ENCODE measurements at places on chromosomes 5 and 9. TPM values are rescaled to one million over a fixed set of nuclear protein-coding genes. Genes with fewer than 3 reads are reported as not detected.

DNA sequence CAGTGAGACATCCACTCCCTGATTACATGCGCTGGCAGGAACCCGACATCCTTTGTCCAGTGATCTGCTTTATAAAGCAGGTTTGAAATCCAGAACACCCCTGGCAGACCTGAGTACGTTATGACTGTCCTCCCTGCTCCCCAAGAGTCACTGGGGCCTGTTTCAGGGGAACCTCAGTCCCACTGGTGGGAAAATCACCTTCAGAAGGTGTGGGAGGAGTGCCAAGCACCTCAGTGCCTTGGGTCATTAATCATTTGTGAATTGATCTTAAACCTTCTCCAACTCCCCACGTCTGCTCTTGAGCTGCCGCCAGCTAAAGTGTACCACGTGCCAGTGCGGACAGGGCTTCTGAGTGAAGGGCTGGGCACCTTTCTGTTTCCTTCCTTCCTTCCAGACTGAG lies 16.2 kb downstream of the SLC6A3 start:
- H3K27ac ChIP-seq = no peak overlapping the region
- no peak for DNase-seq
- no peaks in the 10 kb centered on the region for H3K36me3 ChIP-seq
- no peaks in the 10 kb centered on the region for H3K27me3 ChIP-seq
- H3K4me1 ChIP-seq = no peaks in the 10 kb centered on the region

- H3K4me3 ChIP-seq = no peak overlapping the region
- DNase-seq = peak; percentile 68
- H3K27ac ChIP-seq = no peak overlapping the region
- H3K4me1 ChIP-seq = peaks cover 13% of the 10 kb centered on the region
- no peaks in the 10 kb centered on the region for H3K36me3 ChIP-seq
Observed at GRCh38 chr5:131932235-131932634, 13.2 kb downstream of the MEIKIN start.

DNA sequence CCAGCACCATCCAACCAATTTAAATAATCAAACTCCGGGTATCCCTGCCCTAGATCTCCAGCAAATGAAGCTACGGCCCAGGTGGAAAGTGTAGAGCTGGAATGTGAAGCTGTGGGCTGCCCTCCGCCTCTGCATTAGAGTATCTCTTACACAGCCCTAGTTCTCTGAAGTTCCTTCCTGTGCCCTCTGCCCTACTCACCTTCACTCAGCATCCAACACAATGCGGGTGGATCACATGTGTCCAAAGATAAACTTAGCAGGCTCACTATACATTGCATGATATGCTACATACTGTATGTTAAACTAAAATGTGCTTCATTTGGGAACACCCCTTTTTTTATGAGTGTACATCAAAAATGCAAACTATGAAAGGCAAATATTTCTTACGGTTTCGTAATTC lies 70.0 kb upstream of the RAD23B start:
- DNase-seq = no peak
- H3K27me3 ChIP-seq = no peaks in the 10 kb centered on the region
- no peak overlapping the region for H3K4me3 ChIP-seq
- peaks cover 10% of the 10 kb centered on the region for H3K4me1 ChIP-seq

DNA sequence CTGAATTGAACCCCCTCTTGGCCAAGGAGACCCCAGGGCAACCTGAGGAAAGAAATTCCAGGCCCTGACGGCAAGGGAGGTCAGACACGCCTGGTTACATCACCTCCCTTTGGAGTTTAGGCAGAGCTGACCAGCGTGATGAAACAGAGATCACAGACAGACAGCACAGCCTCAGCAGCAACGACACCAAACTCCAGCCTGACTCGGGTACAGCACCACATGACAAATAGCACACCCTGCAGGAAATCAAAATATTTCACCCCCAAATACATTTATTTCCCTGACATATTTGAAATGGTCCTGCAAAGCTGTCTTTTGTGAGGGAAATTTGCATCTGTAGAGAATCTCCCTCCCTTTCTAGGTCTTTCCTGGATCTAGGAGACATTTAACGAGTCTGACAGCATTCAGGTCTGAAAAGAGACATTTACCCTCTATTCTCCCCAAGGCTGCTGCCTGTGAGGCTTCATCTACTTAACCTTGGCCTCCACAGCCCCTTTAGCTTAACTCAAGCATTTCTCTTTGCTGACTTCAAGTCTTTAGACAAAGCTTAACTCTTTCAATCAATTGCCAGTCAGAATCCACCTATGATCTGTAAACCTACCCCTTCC lies 2.6 kb downstream of the QSOX2 start:
- DNase-seq = peak; percentile 38
- 0 out of 2 replicates have a peak, but pooled peaks cover 8% of the 10 kb centered on the region for H3K27me3 ChIP-seq
- peak overlapping the region; percentile 84 for H3K4me3 ChIP-seq
- H3K27ac ChIP-seq = no peak overlapping the region
- peaks cover 21% of the 10 kb centered on the region for H3K4me1 ChIP-seq

GRCh38 chr9:72926506-72926905 lies 26.3 kb downstream of the ALDH1A1 start:
- no peaks in the 10 kb centered on the region for H3K4me1 ChIP-seq
- no peak overlapping the region for H3K27ac ChIP-seq
- no peak for DNase-seq
- H3K27me3 ChIP-seq = no peaks in the 10 kb centered on the region

DNA sequence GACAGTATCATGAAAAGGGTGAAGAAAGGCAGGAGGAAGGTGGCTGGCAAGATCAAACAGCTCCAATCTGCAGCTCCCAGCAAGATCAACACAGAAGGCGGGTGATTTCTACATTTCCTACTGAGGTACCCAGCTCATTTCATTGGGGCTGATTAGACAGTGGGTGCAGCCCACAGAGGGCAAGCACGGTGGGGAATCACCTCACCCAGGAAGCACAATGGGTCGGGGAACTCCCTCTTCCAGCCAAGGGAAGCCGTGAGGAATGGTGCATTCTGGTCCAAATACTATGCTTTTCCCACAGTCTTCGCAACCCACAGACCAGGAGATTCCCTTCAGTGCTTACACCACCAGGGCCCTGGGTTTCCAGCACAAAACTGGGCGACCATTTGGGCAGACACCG lies 66.8 kb downstream of the CAMSAP1 start:
- no peaks in the 10 kb centered on the region for H3K27me3 ChIP-seq
- no peak overlapping the region for H3K4me3 ChIP-seq
- H3K27ac ChIP-seq = no peak overlapping the region
- H3K4me1 ChIP-seq = peaks cover 17% of the 10 kb centered on the region
- DNase-seq = no peak
- H3K36me3 ChIP-seq = no peaks in the 10 kb centered on the region

DNA sequence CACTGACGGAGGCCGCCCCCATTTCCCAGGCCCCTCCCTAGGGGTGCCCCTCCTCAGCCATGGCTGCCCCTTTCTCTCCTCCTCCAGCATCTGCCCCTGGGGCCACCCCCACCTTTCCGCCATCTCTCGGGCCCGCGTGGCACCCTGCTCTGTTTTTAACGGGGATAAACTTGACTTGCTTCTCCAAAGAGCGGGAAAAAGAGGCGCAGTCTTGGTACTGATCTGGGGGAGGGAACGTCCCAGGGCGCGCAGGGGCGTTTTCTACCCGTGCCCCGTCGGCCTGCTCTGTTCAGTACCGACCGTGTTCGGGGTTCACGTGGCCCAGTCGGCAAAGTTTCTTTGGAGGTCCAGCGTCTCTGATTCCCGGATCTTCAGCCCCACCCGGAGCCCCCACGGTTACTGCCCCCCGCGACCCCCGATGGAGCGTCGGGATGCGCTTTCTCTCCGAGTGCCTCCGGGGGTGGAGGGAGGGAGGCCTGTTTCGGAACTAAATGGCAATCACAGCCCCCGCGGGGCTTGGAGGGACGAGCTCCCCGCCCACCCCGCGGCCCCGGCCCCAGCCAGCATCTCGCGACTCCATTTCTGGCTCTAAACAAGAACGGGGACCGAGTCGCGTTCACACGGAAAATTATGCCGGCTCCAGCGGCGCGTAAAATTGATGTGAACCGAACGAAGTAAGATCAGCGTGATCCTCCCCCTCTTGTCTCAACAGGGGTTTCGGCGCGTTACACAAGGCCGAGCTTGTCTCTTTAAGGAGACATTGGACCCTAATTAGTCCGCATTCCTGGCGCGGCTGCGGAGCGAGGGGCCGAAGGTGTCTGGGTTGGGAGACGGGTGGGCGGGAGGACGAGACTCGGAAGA lies 1.1 kb upstream of the TLE4 start:
- H3K36me3 ChIP-seq = no peaks in the 10 kb centered on the region
- H3K27me3 ChIP-seq = no peaks in the 10 kb centered on the region
- peak overlapping the region; percentile 97 for H3K27ac ChIP-seq
- DNase-seq = peak; percentile 89

GRCh38 chr9:33244137-33244784 lies 4.3 kb downstream of the SPINK4 start:
- no peaks in the 10 kb centered on the region for H3K27me3 ChIP-seq
- H3K27ac ChIP-seq = no peak overlapping the region
- H3K4me1 ChIP-seq = no peaks in the 10 kb centered on the region
- H3K4me3 ChIP-seq = no peak overlapping the region
- no peak for DNase-seq
- no peaks in the 10 kb centered on the region for H3K36me3 ChIP-seq

- no peak for DNase-seq
- H3K36me3 ChIP-seq = no peaks in the 10 kb centered on the region
- no peaks in the 10 kb centered on the region for H3K27me3 ChIP-seq
- H3K27ac ChIP-seq = no peak overlapping the region
- no peak overlapping the region for H3K4me3 ChIP-seq
Observed at GRCh38 chr9:131728961-131729360, 10.9 kb downstream of the RAPGEF1 start.

GRCh38 chr9:68793605-68794343 lies 88.7 kb downstream of the PIP5K1B start:
- H3K27me3 ChIP-seq = no peaks in the 10 kb centered on the region
- no peak for DNase-seq
- H3K4me3 ChIP-seq = no peak overlapping the region
- no peak overlapping the region for H3K27ac ChIP-seq

DNA sequence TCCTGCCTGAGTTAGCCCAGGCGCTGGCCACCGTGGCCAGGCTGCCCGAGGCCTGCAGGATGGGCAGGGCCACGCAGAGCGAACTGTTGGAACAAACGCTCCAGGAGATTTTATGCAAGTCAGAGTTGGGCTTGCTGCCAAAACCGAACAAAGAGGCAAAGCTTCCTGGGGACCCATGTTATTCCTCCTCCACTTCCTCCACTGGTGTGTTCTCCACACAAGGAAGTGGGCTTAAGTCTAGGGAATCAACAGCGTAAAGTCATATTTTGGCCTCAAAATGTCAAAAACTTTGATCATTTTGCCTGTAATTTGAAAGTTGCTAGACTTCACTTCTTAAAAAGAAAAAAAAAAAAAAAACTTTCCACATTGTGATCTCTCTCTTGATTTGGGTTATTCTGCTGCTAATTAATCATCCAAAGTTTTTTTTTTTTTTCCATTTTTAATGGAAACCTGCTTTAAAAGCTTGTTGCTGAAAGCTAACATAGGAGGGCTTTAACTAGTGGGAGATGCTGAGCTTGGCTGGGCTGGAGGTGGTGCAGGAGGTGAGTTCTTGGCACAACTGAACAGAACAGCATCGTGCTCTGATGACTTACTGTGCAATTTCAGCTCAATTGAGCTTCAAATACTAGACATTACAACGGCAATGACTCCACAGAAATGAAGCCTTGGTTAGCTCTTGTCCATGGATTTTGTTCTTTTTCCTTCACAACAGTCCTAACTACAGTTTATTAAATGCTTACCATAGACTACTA lies 73.0 kb downstream of the PTPDC1 start:
- no peak for DNase-seq
- H3K27ac ChIP-seq = no peak overlapping the region
- no peaks in the 10 kb centered on the region for H3K4me1 ChIP-seq
- H3K4me3 ChIP-seq = no peak overlapping the region
- H3K36me3 ChIP-seq = no peaks in the 10 kb centered on the region
- no peaks in the 10 kb centered on the region for H3K27me3 ChIP-seq

DNA sequence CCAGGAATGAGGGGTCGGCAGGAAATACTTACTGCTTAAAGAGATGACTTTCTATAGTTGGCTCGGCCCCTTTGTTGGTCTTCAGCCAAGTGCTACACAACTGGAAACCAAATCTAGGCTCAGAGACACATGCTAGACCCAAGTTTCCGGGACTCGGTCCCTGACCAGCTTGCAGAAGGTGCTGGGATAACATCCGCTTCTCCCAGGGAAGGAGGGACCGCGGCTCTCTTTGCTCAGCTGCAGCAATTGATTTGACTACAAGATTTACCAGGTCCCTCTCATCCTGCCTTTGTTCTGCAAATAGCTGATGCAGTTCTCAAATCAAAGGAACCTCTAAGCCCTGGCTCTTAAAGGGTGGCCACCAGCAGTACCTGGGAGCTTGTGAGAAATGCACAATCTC lies 314.7 kb downstream of the MLLT3 start:
- H3K4me3 ChIP-seq = no peak overlapping the region
- H3K27me3 ChIP-seq = no peaks in the 10 kb centered on the region
- H3K27ac ChIP-seq = no peak overlapping the region
- H3K36me3 ChIP-seq = no peaks in the 10 kb centered on the region

- peaks cover 18% of the 10 kb centered on the region for H3K4me1 ChIP-seq
- peaks cover 70% of the 10 kb centered on the region for H3K27me3 ChIP-seq
- H3K27ac ChIP-seq = no peak overlapping the region
- H3K36me3 ChIP-seq = no peaks in the 10 kb centered on the region
Observed at GRCh38 chr9:107488375-107489143, 1.0 kb downstream of the KLF4 start.

Gene ENHO
- total RNA-seq = 9.2 TPM

Gene SNAPC4
- total RNA-seq = 20.4 TPM

Gene CDH9
- total RNA-seq = 0.31 TPM

Gene PCDHGA3
- 0.90 TPM for total RNA-seq

Gene C9orf50
- not detected for total RNA-seq

Data from GM23338 (cell line).